ENCODE measurements at places on chromosomes 1 and 21.

DNA sequence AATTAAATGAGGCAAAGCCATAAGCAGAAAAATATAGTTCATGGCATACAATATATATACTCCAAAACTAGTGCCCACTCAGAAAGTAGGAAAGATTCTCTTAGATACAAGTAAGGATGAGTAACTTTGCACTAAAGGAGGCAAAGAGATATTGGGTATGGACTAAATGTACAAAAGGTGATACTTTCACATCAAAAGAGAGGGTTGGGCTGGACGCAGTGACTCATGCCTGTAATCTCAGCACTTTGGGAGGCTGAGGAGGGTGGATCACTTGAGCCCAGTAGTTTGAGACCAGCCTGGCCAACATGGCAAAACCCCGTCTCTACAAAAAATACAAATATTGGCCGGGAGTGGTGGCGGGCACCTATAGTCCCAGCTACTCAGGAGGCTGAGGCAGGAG lies 6.7 kb downstream of the KYAT3 start:
- peak; percentile 50 for DNase-seq
- H3K4me3 ChIP-seq = no peak overlapping the region
- peak overlapping the region; percentile 85 for H3K27ac ChIP-seq
- H3K36me3 ChIP-seq = peaks cover 75% of the 10 kb centered on the region

DNA sequence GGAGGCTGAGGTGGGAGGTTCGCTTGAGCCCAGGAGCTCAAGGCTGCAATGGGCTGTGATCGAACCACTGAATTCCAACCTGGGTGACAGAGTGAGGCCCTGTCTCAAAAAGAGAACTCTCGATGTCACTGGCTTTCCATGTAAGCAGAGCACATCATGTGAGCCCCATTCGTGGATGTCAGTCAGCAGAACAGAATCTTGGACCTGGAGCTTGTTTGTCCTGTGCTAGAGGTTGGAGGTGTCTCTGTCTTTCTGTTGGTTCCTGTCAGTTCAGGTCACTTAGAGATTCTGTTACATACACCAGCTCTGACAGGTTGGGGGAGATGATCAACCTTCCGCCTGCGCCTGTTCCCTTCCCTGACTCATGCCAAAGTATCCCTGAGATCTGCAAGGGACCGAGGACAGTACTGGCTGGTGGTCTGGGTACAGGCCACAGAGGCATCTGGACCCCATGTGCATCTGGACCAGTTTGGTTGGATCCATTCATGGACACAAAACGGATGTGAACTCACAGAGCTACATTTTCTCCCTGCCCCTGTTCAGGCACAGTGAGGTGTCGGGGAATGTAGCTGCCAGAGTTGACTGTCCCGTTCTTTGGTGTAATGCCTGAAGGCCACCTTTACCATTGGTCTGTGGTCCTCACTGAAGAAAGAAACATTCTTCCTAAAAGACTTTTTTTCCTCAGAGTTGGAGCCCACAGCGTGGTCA lies 10.0 kb downstream of the ARF1 start:
- no peak overlapping the region for H3K27ac ChIP-seq
- H3K4me1 ChIP-seq = peaks cover 65% of the 10 kb centered on the region
- H3K27me3 ChIP-seq = no peaks in the 10 kb centered on the region
- H3K36me3 ChIP-seq = peaks cover 81% of the 10 kb centered on the region

GRCh38 chr1:166029196-166029945 lies 137.4 kb downstream of the FAM78B start:
- H3K4me1 ChIP-seq = no peaks in the 10 kb centered on the region
- DNase-seq = no peak
- no peak overlapping the region for H3K27ac ChIP-seq
- H3K4me3 ChIP-seq = no peak overlapping the region
- no peaks in the 10 kb centered on the region for H3K36me3 ChIP-seq

- no peak overlapping the region for H3K4me3 ChIP-seq
- no peak for DNase-seq
Observed at GRCh38 chr1:109185357-109185756, 28.4 kb upstream of the SARS1 start.

- no peak overlapping the region for H3K27ac ChIP-seq
- no peaks in the 10 kb centered on the region for H3K4me1 ChIP-seq
- no peak for DNase-seq
- H3K27me3 ChIP-seq = peaks cover 20% of the 10 kb centered on the region
- H3K36me3 ChIP-seq = no peaks in the 10 kb centered on the region
Observed at GRCh38 chr1:62998845-62999649, 215.1 kb downstream of the ATG4C start.

DNA sequence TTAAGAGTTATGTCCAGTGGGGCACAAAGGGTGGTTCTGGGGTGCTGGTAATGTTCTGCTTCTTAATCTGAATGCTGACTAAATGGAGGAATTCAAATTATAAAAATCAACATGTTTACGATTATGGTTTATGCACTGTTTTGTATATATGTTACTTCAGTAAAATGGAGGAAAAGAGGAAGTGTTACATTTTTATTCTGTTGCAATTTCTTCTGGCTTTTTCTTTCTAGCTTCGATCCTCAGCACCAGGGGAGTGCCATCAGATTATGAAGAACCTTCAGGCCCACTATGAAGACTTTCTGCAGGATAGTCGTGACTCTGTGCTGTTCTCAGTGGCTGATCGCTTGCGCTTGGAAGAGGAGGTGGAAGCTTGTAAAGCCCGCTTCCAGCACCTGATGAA lies 105.5 kb downstream of the MACF1 start:
- peak overlapping the region; percentile 44 for H3K27ac ChIP-seq
- DNase-seq = no peak
- H3K36me3 ChIP-seq = peaks cover 46% of the 10 kb centered on the region
- H3K4me1 ChIP-seq = no peaks in the 10 kb centered on the region

DNA sequence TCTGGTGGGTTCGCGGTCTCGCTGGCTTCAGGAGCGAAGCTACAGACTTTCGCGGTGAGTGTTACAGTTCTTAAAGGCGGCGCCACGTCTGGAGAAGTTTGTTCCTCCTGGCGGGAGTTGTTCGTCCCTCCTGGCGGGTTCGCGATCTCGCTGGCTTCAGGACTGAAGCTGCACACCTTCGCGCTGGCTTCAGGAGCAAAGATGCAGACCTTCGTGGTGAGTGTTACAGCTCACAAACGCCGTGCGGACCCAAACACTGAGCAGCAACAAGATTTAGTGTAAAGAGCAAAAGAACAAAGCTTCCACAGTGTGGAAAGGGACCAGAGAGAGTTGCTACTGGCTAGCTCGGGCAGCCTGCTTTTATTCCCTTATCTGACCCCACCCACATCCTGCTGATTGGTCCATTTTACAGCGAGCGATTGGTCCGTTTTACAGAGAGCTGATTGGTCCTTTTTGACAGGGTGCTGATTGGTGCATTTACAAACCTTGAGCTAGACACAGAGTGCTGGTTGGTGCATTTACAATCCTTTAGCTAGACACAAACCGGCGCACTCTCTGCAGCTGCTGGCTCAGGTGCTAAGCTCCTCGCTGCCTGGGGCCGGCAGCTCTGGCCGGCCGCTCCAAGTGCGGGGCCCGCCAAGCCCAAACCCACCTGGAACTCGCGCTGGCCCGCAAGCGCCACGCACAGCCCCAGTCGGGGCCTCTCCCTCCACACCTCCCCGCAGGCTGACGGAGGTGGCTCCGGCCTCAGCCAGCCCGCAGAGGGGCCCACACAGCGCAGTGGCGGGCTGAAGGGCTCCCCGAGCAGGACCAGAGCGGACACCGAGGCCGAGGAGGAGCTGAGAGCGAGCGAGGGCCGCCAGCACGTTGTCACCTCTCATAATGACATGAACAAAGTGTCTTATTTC lies 172.8 kb upstream of the KCTD3 start:
- H3K27ac ChIP-seq = no peak overlapping the region
- H3K4me1 ChIP-seq = no peaks in the 10 kb centered on the region
- no peaks in the 10 kb centered on the region for H3K36me3 ChIP-seq
- H3K27me3 ChIP-seq = no peaks in the 10 kb centered on the region
- H3K4me3 ChIP-seq = no peak overlapping the region
- no peak for DNase-seq

- DNase-seq = no peak
- no peaks in the 10 kb centered on the region for H3K27me3 ChIP-seq
- peaks cover 45% of the 10 kb centered on the region for H3K36me3 ChIP-seq
- H3K4me1 ChIP-seq = no peaks in the 10 kb centered on the region
- no peak overlapping the region for H3K27ac ChIP-seq
Observed at GRCh38 chr21:34166468-34166867, 93.1 kb downstream of the MRPS6 start.

DNA sequence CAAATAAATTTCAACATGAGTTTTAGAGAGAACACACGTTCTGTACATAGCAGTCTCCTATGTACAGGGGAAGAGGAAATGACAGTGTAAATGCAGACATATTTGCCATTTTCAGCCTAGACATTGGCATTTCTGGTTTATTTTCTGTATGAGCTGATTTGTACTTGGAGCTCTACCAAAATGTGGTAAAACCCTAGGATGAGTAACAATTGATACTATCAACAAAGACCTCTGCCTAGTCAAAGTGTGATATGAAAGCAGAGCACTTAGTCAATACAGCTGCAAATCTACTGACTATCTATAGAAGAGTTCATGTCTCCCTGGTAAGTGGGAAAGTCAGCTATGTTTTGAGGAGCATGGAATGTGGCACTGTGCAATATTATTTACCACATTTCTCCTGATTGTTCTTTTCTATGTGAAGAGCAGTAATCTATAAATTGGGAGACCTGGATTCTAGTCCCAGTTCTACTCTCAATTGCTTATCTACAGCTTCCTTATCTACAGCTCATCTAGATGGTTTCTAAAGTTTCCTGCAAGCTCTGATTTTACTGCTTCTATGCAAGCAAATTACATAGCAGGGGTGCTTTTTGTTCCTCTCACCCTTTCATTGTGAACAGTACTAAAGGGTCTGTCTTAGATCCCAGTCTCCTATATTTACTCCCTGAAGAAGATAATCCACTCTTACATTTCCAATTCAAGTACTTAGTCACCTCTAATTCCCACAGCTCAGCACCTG lies 334.2 kb downstream of the NTNG1 start:
- H3K27me3 ChIP-seq = peaks cover 34% of the 10 kb centered on the region
- no peak overlapping the region for H3K4me3 ChIP-seq
- no peaks in the 10 kb centered on the region for H3K36me3 ChIP-seq

GRCh38 chr1:6093071-6093470 lies 47.4 kb downstream of the KCNAB2 start:
- no peaks in the 10 kb centered on the region for H3K27me3 ChIP-seq
- H3K36me3 ChIP-seq = peaks cover 20% of the 10 kb centered on the region
- no peak overlapping the region for H3K4me3 ChIP-seq
- H3K4me1 ChIP-seq = no peaks in the 10 kb centered on the region
- no peak for DNase-seq

GRCh38 chr1:6794164-6794563 lies 8.9 kb downstream of the CAMTA1 start:
- no peak overlapping the region for H3K4me3 ChIP-seq
- peaks cover 5% of the 10 kb centered on the region for H3K36me3 ChIP-seq
- H3K4me1 ChIP-seq = peaks cover 27% of the 10 kb centered on the region
- no peaks in the 10 kb centered on the region for H3K27me3 ChIP-seq
- no peak overlapping the region for H3K27ac ChIP-seq

All from activated CD4-positive, alpha-beta T cell treated with anti-CD3 and anti-CD28 coated beads for 36 hours (primary cell).